Cardiac ventricle fibroblast (primary cell): ENCODE measurements at places on chromosomes 13 and 19. TPM values are rescaled to one million over a fixed set of nuclear protein-coding genes. Genes with fewer than 3 reads are reported as not detected.

The RPS15 gene
- total RNA-seq: 2,634 and 2,972 TPM in 2 replicates

The ZNF93 gene
- 2.9 and 3.1 TPM in 2 replicates for total RNA-seq

The RNF113B gene
- not detected in 2 replicates for total RNA-seq

The KASH5 gene
- total RNA-seq: not detected in 2 replicates

The TBXA2R gene
- total RNA-seq: 0.94 and 1.0 TPM in 2 replicates
